Smooth muscle cell of the umbilical artery (primary cell): ENCODE measurements at places on chromosomes 5 and 9. TPM values are rescaled to one million over a fixed set of nuclear protein-coding genes. Genes with fewer than 3 reads are reported as not detected.

DOCK2 gene
- 3.0 and 5.4 TPM in 2 replicates for total RNA-seq

ZNF462 gene
- total RNA-seq: 17.2 and 24.3 TPM in 2 replicates

C1QTNF2 gene
- total RNA-seq: 0.30 and 0.32 TPM in 2 replicates

CBY3 gene
- total RNA-seq: 0.23 TPM in 1 of 2 replicates, not detected in the other

SAXO1 gene
- 0.05 TPM in 1 of 2 replicates, not detected in the other for total RNA-seq

ESM1 gene
- 6.5 and 106 TPM in 2 replicates for total RNA-seq

CCL28 gene
- total RNA-seq: 0.59 and 1.5 TPM in 2 replicates

DMRTA1 gene
- total RNA-seq: 1.1 and 2.1 TPM in 2 replicates

STKLD1 gene
- total RNA-seq: 0.28 and 0.59 TPM in 2 replicates

FANCC gene
- total RNA-seq: 2.7 and 5.6 TPM in 2 replicates

DBH gene
- total RNA-seq: not detected in 2 replicates

SARDH gene
- total RNA-seq: 18.4 and 23.9 TPM in 2 replicates

C9 gene
- total RNA-seq: 0.46 TPM in 1 of 2 replicates, not detected in the other

FYB1 gene
- under 0.01 TPM in 1 of 2 replicates, not detected in the other for total RNA-seq

PTPRD gene
- 14.6 and 34.7 TPM in 2 replicates for total RNA-seq

GMCL2 gene
- not detected in 2 replicates for total RNA-seq

SPATA31E1 gene
- not detected in 2 replicates for total RNA-seq

COL27A1 gene
- total RNA-seq: 11.3 and 19.4 TPM in 2 replicates

COL5A1 gene
- total RNA-seq: 1,286 and 1,941 TPM in 2 replicates

SPTLC1 gene
- 110 and 123 TPM in 2 replicates for total RNA-seq

POLE3 gene
- 31.5 and 38.3 TPM in 2 replicates for total RNA-seq

LHX3 gene
- total RNA-seq: not detected in 2 replicates

TMEM171 gene
- total RNA-seq: 1.8 and 4.7 TPM in 2 replicates

IGFBPL1 gene
- 0.32 TPM in 1 of 2 replicates, not detected in the other for total RNA-seq

IFNK gene
- not detected in 2 replicates for total RNA-seq

ENHO gene
- total RNA-seq: not detected in 2 replicates

RANBP17 gene
- 15.1 and 18.2 TPM in 2 replicates for total RNA-seq
